CD4-positive, alpha-beta T cell (primary cell): ENCODE measurements at places on chromosomes 12 and 14.

DNA sequence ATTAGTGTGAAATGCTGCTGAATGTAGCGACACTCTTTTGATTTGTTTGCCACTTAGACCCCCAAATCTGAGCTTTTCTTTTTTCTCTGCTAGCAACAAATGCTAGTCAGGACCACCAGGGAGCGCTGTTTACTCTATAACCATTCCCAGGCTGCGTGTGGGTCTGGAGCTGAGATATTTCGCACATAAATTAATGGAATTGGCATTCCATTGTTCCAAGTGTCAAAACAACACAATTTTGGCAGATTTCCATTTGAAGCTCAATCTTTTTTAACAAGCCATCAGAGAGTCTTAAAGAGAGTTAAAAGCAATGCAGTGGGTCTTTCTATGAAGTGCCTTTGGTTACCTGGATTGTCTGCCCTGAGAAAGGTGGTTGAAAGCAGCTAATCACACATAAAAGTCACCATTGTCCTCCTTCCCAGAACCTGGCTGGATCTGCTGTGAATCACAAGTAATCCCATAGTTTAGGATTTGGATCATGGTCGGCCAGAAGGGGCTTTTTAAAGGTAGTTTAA lies 7.4 kb upstream of the TMEM132C start:
- DNase-seq, result no peak

DNA sequence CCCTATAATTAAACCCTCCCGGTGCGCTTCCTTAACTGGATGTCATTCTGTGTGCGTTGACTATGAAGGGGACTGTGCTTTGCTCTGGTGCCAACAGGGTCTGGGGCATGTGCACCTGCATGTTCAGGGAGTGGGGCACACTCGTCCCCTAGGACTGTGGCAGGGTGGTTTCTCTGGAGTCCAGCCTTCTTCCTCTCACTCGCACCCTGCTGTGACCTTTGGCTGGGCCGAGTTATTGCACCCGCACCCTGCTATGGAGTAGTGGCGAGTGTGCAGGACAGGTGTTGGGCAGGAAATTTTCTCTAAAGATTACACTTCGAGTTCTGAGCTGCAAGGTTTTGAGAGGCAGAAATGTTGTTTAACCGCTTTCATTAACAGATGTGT lies 138.9 kb downstream of the PLXNC1 start:
- no peak for DNase-seq

- peak; percentile 93 for DNase-seq
Measured at GRCh38 chr12:40107098-40107802, 1.4 kb upstream of the SLC2A13 start.

DNA sequence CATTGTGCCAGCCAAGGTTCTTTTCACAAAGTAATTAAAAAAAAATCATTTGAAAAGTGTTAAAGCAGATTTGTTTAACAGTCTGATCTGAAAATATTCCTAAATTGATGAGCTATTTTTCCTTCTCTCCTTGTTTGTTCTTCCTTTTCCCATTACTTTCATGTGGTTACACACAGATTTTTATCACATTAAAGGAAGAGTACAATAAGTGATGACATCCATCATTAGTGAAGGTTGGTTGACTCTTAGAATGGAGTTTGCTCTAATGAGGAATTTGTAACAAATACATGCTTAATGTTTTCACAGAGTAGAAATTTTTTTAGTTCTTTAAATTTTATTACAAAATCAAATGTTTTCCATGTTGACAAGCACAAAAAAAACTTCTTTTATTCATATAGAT lies 18.9 kb upstream of the TOMM20L start:
- no peak for DNase-seq

DNA sequence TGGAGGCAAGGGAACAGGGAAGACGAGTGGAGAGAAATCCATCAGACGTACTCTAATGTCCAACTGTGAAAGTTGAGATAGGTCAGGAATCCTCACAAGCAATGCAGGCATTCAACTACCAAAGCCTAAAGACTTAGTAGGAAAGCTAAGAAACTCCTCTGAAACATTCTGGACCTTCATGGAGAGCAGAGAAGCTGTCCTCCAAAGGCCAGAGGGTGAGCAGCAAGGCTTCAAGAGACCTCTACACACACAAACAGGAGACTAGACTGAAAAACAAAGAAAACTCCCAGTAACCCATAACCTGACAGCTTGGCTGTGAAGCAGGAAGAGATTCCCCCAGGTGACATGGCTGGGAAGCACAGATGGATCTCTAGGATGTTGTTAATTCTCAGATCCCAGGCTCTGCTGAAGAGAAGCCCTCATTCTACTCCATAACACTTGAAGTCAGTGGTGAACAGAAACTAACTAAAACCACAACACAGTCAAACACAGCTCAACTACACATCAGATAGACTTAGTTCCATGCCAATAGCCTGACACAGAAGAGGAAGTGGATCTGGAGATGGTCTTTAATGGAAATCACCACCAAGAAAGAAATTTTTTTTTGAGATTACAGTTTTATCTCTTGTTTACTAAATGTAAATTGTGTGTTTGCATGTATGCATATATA lies 23.2 kb upstream of the LYZ start:
- no peak for DNase-seq

DNA sequence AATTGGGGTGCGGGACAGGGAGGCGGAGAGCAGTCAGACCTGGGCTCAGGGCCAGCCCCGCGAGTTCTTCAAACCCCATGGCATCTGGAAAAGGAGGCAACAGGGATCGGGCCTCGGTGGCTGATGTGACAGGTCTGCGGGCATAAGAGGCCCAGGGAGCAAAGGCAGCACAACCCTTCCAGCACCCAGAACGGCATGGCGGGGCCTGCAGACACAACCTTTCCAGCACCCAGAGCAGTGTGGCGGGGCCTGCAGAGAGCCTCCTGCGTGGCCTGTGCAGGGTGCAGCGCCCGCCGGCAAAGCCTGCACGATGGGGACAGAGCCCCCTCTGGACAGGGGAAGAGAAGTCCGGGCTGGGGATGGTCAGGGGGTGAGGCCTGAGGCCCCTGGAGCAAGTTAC lies 26.2 kb upstream of the TRAF3 start:
- no peak for DNase-seq

- no peak for DNase-seq
Measured at GRCh38 chr14:89339158-89339557, 77.9 kb downstream of the FOXN3 start.
